Activated T-helper 1 cell treated with anti-CD3 and anti-CD28 coated beads, Interleukin-2, amount 50 U/mL, for 16 hours (primary cell): ENCODE measurements at places on chromosomes 5 and 9.

DNA sequence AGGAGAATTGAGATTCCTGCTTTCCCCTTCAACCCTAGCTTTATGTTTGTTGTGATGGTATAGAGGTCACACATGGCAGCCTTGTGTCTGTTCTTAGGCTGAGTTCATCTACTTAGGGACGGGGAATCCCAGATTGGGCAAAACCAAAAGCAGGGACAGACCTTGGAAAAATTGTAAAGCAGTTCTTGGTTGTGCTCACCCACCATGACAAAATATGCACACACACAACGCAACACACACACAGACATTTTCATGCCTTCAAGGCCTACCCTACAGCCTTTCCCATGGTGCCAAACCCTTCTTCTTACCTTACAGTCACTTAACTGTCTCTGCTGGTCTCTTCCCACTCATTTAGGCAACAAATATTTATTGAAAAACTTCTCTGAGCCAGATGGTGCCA lies 14.8 kb downstream of the PCDHGC5 start:
- DNase-seq, result no peak

DNA sequence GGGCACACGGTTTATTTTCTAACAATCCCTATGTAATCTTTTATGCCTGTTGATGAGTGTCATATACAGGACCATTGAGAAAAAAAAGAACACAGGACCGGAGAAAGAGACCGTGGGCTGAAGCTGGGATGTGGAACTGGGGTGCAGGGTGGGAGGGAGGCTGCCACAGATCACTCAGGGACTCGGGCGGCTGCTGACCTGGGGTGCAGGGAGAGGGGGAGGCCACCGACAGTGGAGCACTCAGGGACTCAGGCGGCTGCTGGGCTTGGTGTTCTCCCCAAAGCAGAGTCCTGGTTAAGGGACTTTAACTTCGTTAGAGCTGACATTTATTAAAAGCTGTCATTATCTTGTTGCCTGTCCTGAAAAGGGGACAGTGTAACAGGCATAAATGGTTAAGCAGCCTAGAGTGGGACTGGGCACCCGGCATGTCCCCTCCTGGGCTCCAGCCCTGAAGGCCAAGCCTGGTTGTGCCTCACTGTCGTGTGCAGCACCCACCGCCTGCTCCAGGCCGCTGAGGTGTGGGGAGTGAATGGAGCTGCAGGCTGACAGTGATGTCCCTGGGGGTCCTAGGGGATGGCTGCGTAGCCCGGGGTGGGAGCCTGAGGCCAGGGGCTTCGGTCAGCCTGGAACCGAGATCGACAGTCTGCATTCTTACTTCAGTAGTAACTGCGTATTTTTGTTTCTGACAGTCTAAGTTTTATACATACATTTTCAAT lies 14.0 kb downstream of the NDUFS6 start:
- no peak for DNase-seq

DNA sequence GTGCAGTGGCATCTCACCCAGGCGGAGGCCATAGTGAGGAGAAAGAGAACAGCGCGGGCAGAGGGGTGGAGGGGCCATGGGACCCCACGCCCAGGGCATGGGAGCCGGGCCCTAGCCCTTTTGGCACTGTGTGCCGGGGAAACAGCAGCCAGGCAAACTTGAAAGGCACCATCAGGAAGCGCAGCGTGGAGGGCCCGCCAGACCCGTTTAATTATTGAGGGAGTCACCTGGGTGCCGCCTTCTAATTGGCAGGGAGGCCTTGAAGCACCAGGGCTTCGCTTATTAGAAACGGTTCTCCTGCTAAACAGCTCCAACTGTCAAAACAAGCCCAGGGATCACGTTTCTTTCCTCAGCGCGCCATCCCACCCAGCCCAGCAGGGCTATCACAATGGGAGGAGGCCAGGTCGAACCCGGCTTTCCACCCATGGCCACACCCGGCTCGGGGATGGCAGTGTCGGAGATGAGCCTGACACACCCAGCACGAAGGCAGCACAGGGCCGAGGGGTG lies 104.6 kb upstream of the SARDH start:
- DNase-seq, result no peak

DNA sequence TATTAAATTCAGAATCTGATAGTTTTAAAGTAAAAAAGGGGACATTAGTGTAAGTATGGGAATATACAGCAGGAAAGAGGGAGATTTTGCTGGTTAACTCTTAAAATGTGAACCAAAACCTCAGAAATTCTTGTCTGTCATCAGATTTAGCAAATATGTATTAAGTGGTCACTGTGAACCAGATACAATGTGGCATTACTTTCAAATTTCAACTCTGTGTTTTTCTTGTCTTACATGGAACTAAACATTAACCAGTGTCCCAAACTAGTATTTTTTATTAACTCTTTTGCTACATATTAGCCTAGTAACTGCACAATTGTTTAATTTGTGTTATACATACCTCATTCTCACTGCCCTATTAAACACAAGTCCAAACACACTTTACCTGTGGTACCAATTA lies 259.9 kb upstream of the RASA1 start:
- DNase-seq, result no peak

GRCh38 chr9:98168941-98169488 lies 23.4 kb downstream of the CORO2A start:
- DNase-seq, result no peak

DNA sequence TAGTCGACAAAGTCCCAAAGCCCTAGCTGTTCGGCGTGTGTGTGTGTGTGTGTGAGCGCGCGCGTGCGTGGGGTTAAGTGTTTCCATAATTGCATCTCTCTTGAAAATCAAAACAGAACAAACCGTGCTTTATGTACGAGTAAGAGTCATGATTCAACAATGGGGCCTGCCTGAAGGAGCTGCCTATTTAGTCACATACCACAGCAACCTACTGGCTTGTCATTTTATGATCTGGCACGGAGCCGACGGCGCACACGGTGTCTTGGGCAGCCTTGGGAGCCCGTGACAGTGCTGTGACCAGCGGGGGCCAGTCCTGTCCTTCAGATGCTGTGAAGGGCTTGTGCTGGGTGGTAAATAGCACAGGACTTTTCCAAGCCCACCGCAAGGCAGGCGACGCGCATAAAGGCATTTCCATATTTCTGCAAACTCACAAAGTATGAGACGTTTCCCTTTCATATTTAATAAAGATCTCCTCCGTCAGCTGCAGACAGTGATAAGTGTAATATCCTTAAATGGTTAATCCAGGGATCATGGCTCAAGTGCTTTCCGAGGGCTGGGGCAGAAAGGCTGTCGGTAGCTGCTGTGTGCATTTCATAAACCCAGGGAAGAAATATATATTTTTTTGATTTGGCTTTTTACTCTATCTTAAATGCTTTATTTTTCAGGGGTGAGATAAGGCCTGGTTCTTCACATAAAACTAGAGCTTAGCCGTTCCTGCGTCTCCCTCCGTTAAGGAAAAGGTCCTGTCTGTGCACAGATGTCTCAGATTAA lies 270.2 kb upstream of the IRX1 start:
- DNase-seq, result no peak

- DNase-seq, result no peak
Observed at GRCh38 chr9:18189871-18190670, 283.9 kb upstream of the ADAMTSL1 start.

DNA sequence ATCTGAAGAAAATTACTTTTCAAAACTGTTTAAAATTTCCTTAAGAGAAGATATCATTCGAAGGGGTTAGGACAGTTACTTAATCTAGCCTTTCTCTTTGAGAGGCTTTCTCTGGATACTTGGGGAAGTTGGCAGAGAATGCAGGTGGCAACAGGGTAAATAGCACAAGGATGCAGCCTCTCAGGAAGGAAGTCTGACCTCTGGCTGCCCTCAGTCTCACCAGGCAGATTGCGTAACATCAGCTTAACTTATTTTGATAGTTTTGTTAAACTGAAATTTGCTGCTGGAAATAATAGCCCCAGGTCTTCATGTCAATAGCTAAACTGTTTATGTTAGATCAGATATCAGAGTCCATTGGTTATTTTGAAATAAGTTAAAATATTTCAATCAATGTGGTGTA lies 20.4 kb downstream of the CCDC192 start:
- no peak for DNase-seq

- DNase-seq, result no peak
Observed at GRCh38 chr9:82467436-82467835, 478.9 kb downstream of the SPATA31D1 start.

DNA sequence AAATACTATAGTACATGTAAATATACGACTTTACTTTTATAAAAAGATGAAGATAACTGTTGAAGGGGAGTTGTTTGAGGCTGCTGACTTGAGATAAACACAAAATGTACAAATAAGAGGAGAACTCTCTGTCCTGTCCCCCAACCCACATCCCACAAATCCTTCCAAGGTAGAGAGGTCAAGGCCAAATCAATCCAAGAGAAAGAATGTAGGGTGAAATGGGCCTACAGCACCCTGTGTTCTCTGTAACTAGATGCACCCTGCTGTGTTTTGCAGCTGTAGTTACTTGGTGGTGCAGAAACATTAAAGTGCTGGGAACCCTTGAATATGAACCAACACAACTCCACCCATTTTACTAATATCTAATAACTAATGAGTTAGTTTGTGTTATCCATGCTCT lies 2.0 kb upstream of the LHFPL2 start:
- DNase-seq, result no peak

GRCh38 chr9:110109333-110110092 lies 98.4 kb downstream of the C9orf152 start:
- DNase-seq, result no peak

GRCh38 chr9:123127512-123128075 lies 94.1 kb downstream of the GPR21 start:
- DNase-seq, result no peak

- no peak for DNase-seq
Observed at GRCh38 chr9:20117986-20118385, 329.1 kb upstream of the SLC24A2 start.

DNA sequence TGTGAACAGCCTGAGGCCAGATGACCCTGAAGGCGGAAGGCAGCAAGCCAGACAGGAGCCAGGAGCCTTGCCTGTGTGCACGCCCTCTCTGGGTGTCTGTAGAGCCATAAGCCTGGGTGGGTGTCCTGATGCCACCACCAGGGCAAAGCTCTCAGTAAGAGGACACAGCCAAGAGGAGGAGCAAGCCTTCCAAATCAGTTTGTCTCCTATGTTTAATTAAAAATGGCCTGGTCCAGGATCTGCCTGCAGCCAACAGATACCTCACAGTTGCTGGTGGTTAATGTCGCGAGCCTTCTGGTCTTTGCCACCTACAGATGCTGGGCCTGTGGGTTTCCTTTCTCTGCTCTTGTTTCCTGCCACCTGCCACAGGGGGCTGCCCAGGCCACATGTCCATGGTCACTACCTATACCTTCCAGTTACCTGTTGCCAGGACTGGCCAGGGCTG lies 56.9 kb downstream of the SYK start:
- no peak for DNase-seq

- no peak for DNase-seq
Observed at GRCh38 chr5:105878402-105878801, 1792.3 kb downstream of the EFNA5 start.

- no peak for DNase-seq
Observed at GRCh38 chr5:54581831-54582548, 64.4 kb downstream of the SNX18 start.

- no peak for DNase-seq
Observed at GRCh38 chr9:129436751-129437625, 183.9 kb downstream of the C9orf50 start.

DNA sequence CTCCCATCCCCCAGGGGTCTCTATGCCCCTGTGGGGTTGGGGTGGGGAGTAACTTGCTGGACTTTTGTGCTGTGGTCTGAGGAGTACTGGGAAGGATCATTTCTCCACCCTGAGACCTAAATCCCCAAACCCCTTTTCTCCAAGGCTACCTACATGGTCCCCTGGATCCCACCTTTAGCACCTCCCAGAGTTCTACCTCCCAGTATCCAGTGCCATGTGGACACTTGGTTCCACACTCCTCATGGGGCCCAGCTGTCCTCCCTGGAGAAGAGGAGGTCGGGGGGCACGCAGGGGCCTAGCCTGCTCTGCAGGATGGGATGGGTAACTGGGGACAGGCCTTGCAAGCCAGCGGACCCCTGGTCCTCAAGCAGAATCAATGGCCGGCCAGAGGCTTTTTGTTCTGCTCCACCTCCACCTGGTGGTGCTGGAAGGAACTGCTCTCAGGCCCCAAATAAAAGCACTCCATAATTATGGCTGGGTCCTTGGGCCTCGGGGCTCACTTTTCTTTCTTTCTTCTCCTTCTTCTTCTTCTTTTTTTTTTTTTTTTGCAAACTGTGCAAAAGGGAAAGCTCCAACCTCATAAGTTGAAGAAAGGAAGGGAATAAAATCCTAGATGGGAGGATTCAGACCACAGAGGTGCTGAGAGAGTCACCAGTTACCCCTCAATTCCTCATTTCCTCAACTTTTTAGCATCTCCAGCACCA lies 68.4 kb downstream of the PSD2 start:
- DNase-seq, result peak; percentile 24

DNA sequence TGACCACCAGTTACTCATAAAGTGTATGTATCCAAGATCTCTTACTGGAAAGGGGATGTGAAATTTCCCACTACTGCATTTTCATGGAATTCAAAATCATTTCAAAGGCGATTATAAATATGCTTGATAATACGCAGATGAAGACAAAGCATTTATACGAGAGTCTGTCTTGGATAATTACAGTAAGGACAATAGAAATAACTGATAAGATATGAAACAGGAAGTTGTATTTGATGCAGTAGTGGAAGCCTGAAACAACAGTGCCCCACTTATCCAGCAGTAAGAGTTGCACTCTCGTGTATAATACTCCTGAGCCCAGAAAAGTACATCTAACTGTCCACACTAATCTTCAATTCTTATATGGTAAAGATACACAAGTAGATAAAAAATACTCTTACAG lies 188.7 kb upstream of the POU5F2 start:
- DNase-seq, result no peak

DNA sequence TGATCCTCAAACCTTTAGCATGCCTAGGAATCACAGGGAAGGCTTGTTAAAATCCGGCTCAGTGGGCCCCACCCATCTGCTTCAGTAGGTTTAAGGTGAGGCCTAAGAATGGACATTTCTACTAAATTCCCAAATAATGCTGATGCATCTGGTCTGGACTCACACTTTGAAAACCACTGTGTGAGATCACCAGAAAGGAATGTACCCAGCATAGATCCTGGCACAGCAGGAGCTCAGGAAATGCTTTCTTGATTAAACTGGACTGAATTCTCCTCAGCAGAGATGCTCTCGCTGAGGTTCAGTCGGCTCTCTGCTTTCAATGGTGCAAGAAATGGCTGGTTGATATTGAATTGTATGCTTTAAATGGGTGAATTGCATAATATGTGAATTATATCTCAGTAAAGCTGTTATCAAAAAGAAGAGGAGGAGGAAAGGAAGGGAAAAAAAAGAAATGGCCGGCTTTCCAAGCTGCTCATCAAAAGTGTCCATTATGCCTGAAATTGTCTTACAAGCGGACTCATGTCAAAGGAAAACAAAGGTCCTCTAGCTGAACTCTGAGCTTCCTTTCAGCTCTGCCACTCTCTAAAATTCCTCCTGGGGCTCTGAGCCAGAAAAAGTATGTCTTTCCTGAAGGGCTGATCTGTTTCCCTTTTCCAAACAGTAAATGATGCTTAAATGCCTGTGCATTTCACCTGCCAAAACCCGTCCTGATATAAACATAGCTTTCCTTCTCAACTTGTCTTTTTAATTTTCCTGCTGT lies 77.6 kb upstream of the SAP30L start:
- DNase-seq, result no peak

GRCh38 chr9:27338527-27338903 lies 41.6 kb upstream of the EQTN start:
- no peak for DNase-seq
